Right cardiac atrium (tissue), 5 donors: ENCODE measurements at places on chromosomes 3 and 15. TPM values are rescaled to one million over a fixed set of nuclear protein-coding genes. Genes with fewer than 3 reads are reported as not detected.

Gene RBP2
- total RNA-seq: not detected

Gene CCR9
- not detected for total RNA-seq

Gene PLA1A
- 6.1 TPM for total RNA-seq

- DNase-seq: no peak
Observed at GRCh38 chr15:90817117-90818057, 51.0 kb upstream of the FURIN start.

- no peak for DNase-seq
Observed at GRCh38 chr15:67216859-67217258, 37.6 kb downstream of the AAGAB start.

GRCh38 chr3:106018929-106019550 is 150.2 kb upstream of the CBLB start:
- no peak for DNase-seq

DNA sequence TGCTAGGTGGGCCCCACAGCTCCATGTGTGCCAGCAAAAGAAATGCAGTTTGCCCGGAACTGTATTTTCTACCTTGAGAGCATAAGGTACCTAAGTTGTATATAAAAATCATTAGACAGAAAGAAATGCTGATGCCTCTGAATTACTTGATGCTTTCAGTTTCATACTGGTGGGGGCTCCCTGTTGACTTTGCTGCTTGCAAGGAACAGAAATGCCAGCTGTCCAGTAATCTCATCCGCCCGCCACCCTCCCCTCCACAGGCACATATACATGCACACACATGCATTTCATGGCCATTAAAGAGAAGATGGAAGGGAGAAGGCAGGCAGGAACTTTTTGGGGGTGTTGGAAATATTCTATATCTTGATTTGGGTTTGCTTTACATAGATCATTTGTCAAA is 38.4 kb downstream of the LIMD1 start:
- no peak for DNase-seq

GRCh38 chr3:187247398-187247797 is 44.1 kb downstream of the MASP1 start:
- no peak for DNase-seq

DNA sequence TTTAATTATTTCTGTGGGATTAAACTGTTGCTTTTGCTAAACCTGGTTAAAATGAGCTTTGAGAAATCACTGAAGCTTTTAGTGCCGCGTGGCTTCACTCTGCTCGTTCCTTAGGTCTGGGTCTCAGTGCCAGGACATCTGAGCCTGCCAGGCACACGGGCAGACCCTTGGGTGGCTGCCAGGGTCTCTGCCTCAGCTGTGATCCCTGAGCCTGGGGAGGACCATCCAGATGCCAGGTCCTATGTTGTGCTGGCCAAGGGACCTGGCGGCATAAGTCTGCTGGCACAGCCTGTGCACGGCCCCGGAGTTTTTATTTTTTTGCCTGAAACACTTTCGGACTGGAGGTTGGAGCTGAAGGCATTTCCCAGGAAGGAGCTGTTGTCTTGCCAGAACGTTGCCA is 328.1 kb downstream of the LRTM1 start:
- peak; percentile 83 for DNase-seq

DNA sequence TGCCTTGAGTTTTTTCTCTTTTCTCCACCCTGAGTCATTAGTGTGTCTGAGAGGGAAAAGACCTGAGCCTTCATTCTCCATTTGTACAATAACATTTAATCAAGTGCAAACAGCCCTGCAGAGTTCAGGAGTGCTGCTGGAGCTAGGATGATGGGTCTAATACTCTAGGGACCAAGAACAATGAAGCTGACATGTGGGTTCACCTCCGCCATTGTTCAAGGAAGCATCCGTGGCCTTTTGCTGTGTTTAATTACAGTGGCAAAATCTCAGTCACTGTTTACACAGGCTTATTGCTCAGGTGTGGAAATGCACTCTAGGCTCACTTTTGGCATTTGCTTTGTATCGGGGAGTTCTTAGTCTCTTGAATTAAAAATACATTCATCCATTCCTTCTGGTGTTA is 259.6 kb downstream of the LRTM1 start:
- DNase-seq: no peak

DNA sequence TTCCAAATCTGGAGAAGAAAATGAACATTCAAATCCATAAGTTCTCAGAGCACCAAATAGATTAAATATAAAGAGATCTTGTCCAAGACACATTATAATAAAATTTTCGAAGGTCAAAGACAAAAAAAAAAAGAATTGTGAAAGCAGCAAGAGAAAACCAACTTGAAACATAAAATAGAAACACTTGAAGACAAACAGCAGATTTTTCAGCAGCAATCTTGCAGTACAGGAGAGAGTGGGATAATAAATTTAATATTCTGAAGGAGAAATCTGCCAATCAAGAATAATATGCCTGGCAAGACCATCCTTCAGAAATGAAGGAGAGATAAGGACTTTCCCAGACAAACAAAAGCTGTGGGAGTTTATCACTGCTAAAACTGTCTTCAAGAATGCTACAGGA is 150.5 kb upstream of the COL8A1 start:
- DNase-seq: no peak

DNA sequence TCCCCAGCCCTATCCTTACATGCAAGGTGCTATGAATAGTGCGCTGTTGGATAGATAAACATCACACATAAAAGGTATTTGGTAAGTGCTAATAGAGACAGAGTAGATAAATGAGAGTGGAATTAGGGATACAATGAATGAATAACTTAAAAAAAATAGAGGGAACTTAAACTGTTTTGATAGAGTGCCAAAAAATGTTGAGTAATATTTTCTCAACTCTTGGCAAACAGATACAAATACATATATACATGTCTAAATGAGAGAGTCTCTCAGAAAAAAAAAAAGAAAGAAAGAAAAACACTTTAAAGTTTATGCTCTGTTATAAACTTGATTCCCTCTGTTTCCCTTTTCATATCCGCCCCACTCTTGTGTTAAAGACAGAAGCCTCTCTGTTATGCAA is 667.4 kb downstream of the ROBO2 start:
- DNase-seq: no peak

GRCh38 chr15:27847775-27848710 is 251.1 kb downstream of the OCA2 start:
- DNase-seq: no peak
